ENCODE measurements at places on chromosomes 3 and 15.

- DNase-seq, result no peak
- H3K4me3 ChIP-seq, result no peak overlapping the region
- peaks cover 32% of the 10 kb centered on the region for H3K4me1 ChIP-seq
- no peaks in the 10 kb centered on the region for H3K36me3 ChIP-seq
Measured at GRCh38 chr3:157916672-157917071, 189.5 kb downstream of the SHOX2 start.

DNA sequence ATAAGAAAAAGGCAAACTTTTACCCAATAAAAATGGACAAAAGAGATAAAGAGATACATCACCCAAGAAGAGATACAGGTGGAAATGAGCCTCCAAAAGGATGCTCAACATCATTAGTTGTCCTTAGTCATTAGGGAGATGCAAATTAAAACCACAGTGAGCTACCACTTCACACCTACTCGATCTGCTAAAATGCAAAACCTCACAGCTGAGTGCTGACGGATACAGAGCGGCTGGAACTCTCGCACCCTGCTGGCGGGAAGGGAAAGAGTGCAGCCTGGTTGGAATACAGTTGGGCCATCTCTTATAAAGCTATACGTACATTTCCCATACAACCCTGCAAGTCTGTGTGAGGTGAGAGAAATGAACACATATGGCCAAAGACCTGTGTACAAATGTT is 78.5 kb upstream of the PRR20G start:
- DNase-seq, result no peak
- no peak overlapping the region for H3K27ac ChIP-seq
- no peaks in the 10 kb centered on the region for H3K36me3 ChIP-seq
- peaks cover 2% of the 10 kb centered on the region for H3K27me3 ChIP-seq

- H3K27ac ChIP-seq, result no peak overlapping the region
- DNase-seq, result no peak
- H3K27me3 ChIP-seq, result peaks cover 7% of the 10 kb centered on the region
Measured at GRCh38 chr3:149466192-149466591, 8.3 kb upstream of the TM4SF4 start.

GRCh38 chr3:2872884-2873283 is 237.3 kb downstream of the IL5RA start:
- no peak for DNase-seq
- H3K27me3 ChIP-seq, result no peaks in the 10 kb centered on the region
- H3K36me3 ChIP-seq, result no peaks in the 10 kb centered on the region
- H3K27ac ChIP-seq, result no peak overlapping the region
- H3K4me1 ChIP-seq, result peaks cover 9% of the 10 kb centered on the region

GRCh38 chr3:54857343-54857742 is 70.5 kb downstream of the LRTM1 start:
- H3K4me1 ChIP-seq, result peaks cover 7% of the 10 kb centered on the region
- H3K27ac ChIP-seq, result no peak overlapping the region
- DNase-seq, result no peak
- H3K36me3 ChIP-seq, result no peaks in the 10 kb centered on the region
- H3K4me3 ChIP-seq, result no peak overlapping the region
- H3K27me3 ChIP-seq, result peaks cover 2% of the 10 kb centered on the region

GRCh38 chr3:53169045-53169831 is 8.2 kb downstream of the PRKCD start:
- peaks cover 18% of the 10 kb centered on the region for H3K4me1 ChIP-seq
- peak; percentile 52 for DNase-seq
- H3K36me3 ChIP-seq, result no peaks in the 10 kb centered on the region
- H3K27ac ChIP-seq, result no peak overlapping the region

DNA sequence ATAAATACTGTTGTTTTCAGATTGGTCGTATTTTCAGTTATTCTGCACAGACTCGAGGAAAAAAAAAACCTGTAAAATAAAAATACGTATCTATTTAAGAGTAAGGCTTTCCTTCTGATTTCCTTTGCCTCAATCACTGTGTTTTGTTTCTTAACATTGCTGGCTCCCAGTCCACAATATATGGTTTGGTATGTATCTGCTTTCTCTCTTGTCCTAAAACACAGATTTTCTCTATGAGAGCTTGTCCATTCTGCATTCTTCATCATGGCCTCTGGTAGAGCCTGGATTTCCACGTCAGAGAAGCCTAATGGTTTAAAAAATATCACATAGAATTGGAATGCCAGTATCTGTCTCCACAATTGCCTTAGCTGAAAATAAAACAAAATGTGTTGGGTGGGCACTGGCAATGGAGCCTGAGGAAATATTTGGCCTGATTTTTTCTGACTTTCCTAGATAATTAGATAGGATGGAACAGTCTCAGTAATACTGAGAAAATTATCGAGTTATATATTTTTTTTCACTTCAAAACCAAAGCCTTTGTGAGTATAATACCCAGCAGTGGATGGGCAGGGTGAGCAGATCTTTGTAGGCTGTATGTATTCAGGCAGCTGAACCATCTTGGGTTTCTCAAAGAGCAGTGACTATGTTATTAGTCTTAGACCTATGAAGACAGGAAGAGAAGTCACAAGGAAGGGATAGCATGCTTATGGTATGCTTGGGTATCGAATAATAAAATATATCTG is 1.9 kb downstream of the CD200 start:
- DNase-seq, result no peak
- peaks cover 17% of the 10 kb centered on the region for H3K4me1 ChIP-seq
- H3K36me3 ChIP-seq, result no peaks in the 10 kb centered on the region
- H3K27ac ChIP-seq, result peak overlapping the region; percentile 99
- H3K4me3 ChIP-seq, result peak overlapping the region; percentile 96

DNA sequence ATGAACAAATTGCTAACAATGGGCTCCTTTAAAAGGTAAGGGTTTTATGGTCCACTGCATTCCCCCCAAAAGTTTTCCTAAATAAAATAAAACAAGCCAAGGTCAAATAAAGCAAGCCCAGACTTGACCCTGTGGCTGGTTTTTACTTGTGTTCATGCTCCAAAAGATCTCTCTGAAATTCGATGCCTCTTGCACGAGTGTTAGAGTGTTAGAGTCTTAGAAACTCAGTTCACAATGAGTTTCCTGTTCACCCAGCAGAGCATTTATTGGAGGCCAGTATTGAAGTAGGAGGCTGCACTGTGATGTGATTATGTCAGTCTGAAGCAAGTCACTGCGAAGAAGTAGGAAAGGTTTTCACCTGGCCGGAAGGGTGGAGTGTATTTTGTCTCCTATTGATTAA is 59.9 kb upstream of the LRTM1 start:
- no peaks in the 10 kb centered on the region for H3K27me3 ChIP-seq
- H3K4me3 ChIP-seq, result no peak overlapping the region
- H3K36me3 ChIP-seq, result no peaks in the 10 kb centered on the region

- H3K36me3 ChIP-seq, result no peaks in the 10 kb centered on the region
Measured at GRCh38 chr3:48797626-48798025, 50.0 kb downstream of the PRKAR2A start.

DNA sequence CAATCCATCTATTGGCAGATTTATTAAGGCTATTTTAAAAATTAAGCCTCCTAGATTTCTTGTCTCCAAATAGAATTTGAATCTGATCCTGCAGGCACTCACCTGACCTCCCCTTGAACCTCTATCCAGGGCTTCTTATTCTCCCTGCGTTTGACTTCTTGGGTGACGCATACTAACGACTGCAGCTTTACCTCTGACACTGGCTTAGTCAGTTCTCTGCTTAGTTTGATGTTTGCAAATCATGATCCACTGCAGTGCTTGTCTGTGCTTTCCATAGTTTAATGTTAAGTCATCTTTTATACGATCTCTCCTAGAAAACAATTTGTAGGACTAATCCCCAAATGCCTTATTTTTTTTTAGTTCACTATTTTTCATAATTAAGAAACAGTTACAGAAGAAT is 233.1 kb downstream of the ROBO1 start:
- no peaks in the 10 kb centered on the region for H3K36me3 ChIP-seq
- H3K4me3 ChIP-seq, result no peak overlapping the region
- DNase-seq, result no peak
- no peaks in the 10 kb centered on the region for H3K27me3 ChIP-seq
- no peaks in the 10 kb centered on the region for H3K4me1 ChIP-seq
- H3K27ac ChIP-seq, result no peak overlapping the region

DNA sequence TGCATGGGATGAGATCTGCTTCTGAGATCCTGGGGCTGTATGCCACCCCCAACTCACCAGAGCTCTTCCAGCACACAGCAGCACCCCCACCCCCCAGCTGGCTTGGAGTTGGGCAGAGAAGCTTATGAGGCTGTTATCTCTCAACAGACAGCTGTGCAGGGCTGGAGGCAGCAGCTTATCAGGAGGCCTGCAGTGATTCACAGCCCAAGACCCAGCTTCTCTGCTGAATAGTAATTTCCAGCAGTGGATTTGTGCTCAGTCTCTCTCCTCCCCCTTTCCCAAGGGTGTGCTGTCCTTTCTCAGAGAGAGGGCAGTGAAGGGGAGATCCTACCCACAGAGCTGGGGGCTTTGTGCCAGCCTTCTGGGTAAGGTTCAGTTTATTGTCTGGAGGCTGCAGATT is 2.1 kb downstream of the RPP25 start:
- peaks cover 18% of the 10 kb centered on the region for H3K4me1 ChIP-seq
- no peak overlapping the region for H3K27ac ChIP-seq
- no peak for DNase-seq
- peak overlapping the region; percentile 11 for H3K4me3 ChIP-seq
- no peaks in the 10 kb centered on the region for H3K36me3 ChIP-seq

DNA sequence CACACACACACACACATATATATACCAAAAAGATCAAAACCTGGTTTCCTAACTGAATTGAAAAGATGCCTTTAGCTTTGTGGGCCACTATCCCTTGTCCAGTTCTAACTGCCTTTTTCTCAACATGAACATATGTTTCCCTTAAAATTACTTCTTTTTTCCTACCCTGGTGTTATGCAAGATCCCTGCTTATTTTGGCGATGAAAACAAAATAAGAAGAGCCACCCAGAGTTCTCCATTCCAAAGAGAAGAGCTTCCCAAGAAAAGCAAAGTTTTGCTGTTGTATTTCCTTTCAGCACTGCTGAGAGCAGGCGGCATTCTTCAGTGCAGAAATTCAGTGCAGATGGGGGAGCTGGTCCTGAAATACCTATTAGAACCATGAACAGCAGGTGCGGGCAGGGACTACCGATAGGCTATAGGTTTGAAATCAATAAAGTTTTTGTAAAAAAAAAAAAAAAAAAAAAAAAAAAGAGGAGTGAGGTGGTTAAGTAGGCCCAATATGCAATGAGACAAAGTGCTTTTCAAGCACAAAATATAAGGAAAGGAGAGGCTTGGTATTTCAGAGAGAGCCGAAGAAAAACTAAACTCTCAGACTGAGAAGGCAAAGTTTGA is 238.0 kb downstream of the FOXP1 start:
- no peaks in the 10 kb centered on the region for H3K27me3 ChIP-seq
- no peak overlapping the region for H3K27ac ChIP-seq
- no peak for DNase-seq
- H3K36me3 ChIP-seq, result no peaks in the 10 kb centered on the region

DNA sequence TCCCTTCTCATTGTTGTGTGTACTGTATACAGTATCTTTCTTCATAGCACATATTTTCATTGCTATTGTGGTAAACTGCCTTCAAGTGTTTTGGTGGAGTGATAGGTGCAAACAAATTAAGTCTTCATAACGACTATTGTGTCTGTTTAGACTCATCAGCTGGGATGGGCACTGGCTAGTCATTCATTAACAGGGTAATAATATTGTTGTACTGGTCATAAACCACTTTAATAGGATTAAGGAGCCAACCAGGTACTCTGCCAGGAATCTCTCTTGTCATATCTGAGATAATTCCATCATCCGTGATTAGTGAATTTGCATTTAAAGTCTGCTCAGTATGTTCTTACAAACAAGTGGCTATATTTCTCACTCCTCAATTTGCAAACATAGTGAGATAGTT is 10.2 kb upstream of the TMEM45A start:
- no peak overlapping the region for H3K27ac ChIP-seq
- H3K4me3 ChIP-seq, result no peak overlapping the region
- H3K4me1 ChIP-seq, result no peaks in the 10 kb centered on the region
- no peaks in the 10 kb centered on the region for H3K27me3 ChIP-seq
- H3K36me3 ChIP-seq, result peaks cover 5% of the 10 kb centered on the region

DNA sequence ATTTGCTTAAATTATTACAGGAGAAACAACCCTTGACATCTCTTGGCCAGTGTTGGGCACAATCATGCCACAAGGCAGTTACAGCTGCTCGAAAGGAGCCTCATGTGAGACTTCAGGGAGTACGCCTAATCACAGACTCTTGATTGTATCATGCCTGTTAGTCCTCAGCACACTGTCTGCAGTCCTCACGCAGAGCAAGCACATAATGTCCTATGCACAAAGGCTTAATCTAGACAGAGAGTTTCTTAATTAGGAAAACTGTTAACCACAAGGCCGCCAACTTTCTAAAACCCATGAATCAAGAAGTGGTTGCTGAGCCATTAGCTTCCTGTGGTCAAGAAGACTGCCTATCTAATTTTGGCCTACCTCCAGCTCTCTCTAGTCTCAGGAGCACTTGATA is 172.0 kb downstream of the UNC13C start:
- no peaks in the 10 kb centered on the region for H3K4me1 ChIP-seq
- H3K27ac ChIP-seq, result no peak overlapping the region
- no peaks in the 10 kb centered on the region for H3K27me3 ChIP-seq
- H3K4me3 ChIP-seq, result no peak overlapping the region
- no peak for DNase-seq

GRCh38 chr3:111506435-111506834 is 35.6 kb upstream of the CD96 start:
- no peak for DNase-seq
- no peaks in the 10 kb centered on the region for H3K36me3 ChIP-seq
- no peak overlapping the region for H3K27ac ChIP-seq
- no peaks in the 10 kb centered on the region for H3K27me3 ChIP-seq
- H3K4me1 ChIP-seq, result no peaks in the 10 kb centered on the region

- no peak overlapping the region for H3K4me3 ChIP-seq
- no peak for DNase-seq
- H3K27me3 ChIP-seq, result no peaks in the 10 kb centered on the region
Measured at GRCh38 chr3:150917951-150918350, 12.7 kb upstream of the MINDY4B start.

- peak overlapping the region; percentile 73 for H3K27ac ChIP-seq
- peak; percentile 74 for DNase-seq
- H3K36me3 ChIP-seq, result no peaks in the 10 kb centered on the region
- H3K4me1 ChIP-seq, result peaks cover 16% of the 10 kb centered on the region
Measured at GRCh38 chr3:48429317-48429959, 448 bp downstream of the PLXNB1 start.

DNA sequence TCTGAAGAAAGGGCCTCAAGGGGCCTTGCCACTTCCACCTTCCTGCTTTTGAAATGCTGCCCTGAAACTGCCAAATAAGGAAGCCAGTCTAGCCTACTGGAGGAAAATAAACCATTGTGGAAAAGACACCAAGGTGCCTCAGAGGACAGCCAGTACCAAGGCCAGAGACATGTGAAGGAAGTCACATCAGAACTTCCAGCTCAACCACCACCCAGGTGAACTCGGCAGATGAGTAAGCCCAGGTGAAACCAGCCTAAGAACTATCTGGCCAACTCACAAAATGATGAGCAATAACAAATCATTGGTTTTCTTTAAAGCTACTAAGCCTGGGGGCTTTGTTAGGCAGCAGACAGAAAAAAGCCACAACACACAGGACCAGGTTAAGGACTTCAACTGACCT is 103.0 kb downstream of the MAGI1 start:
- H3K4me3 ChIP-seq, result no peak overlapping the region
- H3K36me3 ChIP-seq, result no peaks in the 10 kb centered on the region
- H3K27ac ChIP-seq, result no peak overlapping the region
- no peak for DNase-seq

- no peak for DNase-seq
- H3K4me3 ChIP-seq, result no peak overlapping the region
- H3K36me3 ChIP-seq, result no peaks in the 10 kb centered on the region
- no peak overlapping the region for H3K27ac ChIP-seq
- H3K4me1 ChIP-seq, result peaks cover 5% of the 10 kb centered on the region
Measured at GRCh38 chr3:99911433-99911832, 93.8 kb downstream of the CMSS1 start.
